GM13977 (cell line): ENCODE measurements at places on chromosomes 6 and 20.

GRCh38 chr6:33755070-33755869 lies 8.6 kb upstream of the IP6K3 start:
- no peak for DNase-seq

GRCh38 chr6:122610690-122611455 lies 668 bp downstream of the PKIB start:
- peak; percentile 38 for DNase-seq

DNA sequence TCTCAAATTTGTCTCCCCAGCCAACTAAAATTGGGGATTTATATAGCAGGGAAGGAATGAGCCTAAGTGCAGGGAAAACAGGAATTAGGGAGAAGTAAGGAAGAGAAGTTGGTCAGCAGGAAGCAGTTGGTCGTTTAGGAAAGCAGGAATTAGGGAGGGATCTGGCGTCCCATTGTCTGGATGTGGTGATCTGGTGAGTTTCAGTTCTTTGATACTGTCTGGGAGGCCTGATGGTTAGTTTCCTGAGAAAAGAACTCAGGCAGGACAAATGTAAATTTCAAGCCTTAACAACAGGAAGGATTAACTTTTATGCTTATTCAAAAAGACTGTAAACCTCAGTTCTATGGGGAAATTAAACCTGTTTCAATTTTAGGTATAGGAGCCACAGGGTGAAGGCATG lies 116.2 kb upstream of the PRL start:
- no peak for DNase-seq

GRCh38 chr20:4569092-4569491 lies 152.6 kb upstream of the PRND start:
- DNase-seq = no peak

DNA sequence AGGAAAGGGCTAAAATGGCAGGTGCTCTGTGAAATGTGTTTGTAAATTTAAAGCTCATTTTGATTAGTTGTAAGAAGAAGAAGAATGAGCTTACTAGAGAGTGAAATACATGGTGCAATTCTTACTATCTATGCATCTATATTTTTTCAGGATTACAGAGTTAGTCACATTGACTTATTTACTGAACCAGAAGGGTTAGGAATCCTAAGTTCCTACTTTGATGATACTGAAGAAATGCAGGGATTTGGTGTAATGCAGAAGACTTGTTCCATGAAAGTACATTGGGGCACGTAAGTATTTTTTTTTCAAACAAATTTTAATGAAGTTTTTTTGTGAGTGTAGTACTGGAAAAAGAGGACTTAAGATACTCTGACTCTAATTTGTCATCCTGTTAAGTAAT lies 99.3 kb downstream of the RTN4IP1 start:
- DNase-seq = no peak

DNA sequence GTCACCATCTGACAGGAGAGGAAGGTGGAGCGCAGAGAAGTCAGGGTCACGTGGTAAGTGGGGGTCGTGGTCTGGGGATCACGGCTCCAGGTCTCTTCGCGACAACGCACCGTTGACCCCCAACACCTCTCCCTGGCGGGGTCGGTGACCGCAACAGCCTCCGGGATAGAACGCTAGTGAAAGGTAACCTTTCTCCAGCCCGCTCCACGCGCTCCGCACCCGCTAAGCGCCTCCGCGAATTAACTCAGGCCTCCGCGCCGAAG lies 600 bp upstream of the SYNJ2 start:
- no peak for DNase-seq

DNA sequence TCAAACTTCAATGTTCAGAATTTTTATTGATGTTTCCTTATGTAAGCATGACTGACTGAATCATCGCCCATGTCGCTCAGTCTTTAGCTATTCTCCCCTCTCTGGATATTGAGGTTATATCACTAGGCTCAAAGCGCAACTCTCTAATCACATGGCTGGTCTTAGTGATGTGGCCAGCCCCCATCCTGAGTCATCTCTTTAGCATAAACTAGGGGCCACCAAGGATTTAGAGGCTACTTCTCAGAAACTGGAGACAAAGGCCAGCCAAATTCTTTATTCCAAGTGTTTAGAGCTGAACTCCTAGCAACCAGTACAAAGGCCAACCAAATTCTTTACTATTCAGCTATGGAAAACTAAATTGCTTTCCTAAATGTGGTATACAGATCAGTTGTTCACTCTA lies 61.4 kb downstream of the FAM135A start:
- no peak for DNase-seq

DNA sequence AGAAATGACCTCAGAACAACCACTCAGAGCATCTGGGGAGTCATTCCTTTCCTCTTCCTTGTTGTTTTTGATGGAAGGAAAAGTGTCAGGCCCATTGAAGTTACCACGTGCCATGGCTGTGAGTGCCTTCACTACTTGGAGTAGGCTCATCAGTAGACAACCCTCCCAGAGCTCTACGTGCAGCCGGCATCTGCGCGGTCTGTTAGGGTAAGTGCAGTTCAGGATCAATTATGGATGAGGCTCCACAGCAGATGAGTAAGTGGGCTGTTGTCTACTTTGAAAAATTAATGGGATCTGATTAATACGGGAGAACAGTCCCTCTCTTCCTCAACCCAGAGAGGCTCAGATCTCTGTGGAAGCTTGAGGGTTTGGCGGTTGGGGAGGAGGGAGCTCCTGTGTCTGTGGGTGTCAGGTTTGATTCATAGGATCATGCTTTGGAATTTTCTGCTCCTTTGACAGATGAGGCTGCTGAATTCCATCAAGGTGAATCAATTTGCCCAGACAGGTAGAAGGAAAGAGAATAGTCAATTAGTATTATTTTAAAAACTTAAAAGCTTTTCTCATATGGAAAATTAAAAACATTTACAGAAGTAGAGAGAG lies 93.8 kb upstream of the TOX2 start:
- no peak for DNase-seq

GRCh38 chr6:106051226-106051625 lies 34.9 kb upstream of the PRDM1 start:
- DNase-seq = no peak

DNA sequence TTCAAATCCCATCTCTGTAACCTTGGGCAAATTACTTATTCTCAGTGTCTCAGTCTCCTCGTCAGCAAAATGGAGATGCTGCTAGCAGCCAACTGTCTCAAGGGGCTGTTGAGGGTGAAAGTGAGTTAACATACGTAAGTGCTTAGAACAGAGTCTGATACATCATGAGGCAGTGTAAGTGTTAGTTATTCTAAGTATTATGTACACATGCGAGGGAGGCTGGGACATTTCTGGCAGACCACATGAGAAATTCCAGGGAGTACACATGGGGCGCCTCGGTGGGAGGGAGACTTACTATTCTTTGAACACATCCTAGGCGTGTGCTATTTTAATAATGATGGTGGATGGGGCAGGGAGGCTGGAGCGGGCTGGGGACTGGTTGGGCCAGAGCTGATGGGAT lies 99.1 kb downstream of the DLGAP4 start:
- no peak for DNase-seq

GRCh38 chr6:52475307-52475706 lies 55.2 kb downstream of the EFHC1 start:
- no peak for DNase-seq

GRCh38 chr6:14542670-14543366 lies 425.2 kb downstream of the CD83 start:
- DNase-seq = peak; percentile 28

GRCh38 chr20:59785986-59786795 lies 147.2 kb downstream of the SYCP2 start:
- no peak for DNase-seq

- no peak for DNase-seq
Measured at GRCh38 chr6:149044528-149044927, 273.0 kb upstream of the TAB2 start.

DNA sequence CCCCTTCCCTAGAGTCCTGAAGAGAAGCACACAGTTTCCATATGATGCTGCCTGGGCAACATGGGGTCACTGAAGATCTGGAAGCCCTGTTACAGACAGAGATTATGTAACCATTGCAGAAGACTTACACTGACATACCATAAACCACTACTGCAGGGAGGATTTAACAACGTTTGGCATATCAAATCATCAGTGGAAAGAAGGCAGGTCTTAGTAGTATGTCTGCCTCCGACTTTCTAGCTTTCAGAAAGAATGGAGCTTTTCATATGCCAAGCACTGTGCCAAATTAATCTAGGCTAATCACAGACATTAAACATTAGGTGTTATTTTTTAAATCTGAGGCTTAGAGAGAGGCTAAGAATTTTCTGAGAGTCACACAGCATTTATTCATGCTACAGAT lies 144.3 kb downstream of the ADGRB3 start:
- DNase-seq = no peak

DNA sequence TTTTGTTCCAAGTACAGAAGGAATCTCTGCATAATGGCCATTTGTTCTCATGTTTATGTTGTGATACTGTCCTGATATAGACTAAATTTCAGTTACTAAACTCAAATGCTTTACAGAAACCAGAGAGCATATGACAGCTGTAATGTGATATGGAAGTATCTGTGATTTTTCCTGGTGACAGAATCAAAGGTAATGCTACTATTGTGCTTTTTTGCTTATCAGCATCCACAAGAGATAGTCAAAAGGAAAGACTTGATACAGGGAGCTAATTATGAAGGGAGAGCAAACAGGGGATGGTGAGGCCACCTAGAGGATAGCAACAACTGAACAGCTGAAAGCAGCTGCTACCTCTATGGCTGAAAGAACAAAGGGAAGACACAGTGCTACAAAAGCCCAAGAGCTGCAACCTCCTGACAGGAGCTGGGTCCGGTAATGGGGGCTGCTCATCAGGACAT lies 181.4 kb downstream of the PHF3 start:
- DNase-seq = no peak

- DNase-seq = no peak
Measured at GRCh38 chr6:39076623-39077535, 28.3 kb downstream of the GLP1R start.

GRCh38 chr20:52761867-52762266 lies 210.3 kb upstream of the TSHZ2 start:
- no peak for DNase-seq

- no peak for DNase-seq
Measured at GRCh38 chr20:51379601-51380341, 162.7 kb downstream of the NFATC2 start.
